ENCODE measurements at places on chromosomes 7 and 10.

DNA sequence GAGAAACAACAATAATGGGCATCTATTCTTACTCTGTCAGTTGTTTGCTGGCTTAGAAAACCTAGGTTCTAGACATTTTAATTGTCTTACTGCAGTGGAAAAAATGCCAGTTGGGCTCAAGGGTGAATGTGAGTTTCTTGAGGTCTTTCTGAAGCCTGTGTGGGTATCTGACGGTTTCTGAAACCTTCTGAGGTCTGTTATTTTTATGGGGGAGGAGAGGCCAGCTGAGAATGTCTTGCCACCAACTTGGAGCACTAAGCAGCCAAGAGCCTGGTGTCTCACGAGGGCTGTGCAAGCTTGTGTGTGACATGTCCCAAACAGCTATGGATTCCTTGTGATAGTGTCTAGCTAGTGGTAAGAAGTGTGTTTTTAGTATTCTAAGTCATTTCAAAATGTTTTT is 24.2 kb upstream of the DDC start:
- no peak for DNase-seq

DNA sequence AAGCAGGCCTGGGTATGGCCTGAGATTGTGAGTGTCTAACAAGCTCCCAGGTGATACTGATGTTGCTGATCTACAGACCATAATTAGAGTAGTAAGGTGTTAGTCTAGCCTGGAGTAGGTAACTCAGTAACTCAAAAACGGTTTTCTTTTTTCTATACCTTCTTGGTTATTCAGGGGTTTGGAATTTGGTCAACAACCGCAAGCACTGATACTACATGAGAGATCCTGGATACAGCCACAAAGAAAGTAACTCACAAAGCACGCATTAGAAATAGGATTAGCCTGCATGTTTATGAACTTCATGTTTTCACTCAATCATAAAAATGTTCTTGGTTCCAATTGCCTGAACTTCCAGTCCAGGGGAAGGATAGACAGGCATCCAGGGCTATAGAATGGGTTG is 803.5 kb downstream of the MAGI2 start:
- no peak for DNase-seq

- DNase-seq: no peak
Observed at GRCh38 chr10:72719941-72720592, 28.1 kb downstream of the MCU start.

GRCh38 chr10:12622016-12622415 is 272.7 kb downstream of the CAMK1D start:
- no peak for DNase-seq

GRCh38 chr10:60731134-60731885 is 47.0 kb upstream of the CDK1 start:
- DNase-seq: no peak

- DNase-seq: no peak
Observed at GRCh38 chr10:21505711-21506278, 19.7 kb downstream of the SKIDA1 start.
